ENCODE measurements at places on chromosomes 2 and 18.

DNA sequence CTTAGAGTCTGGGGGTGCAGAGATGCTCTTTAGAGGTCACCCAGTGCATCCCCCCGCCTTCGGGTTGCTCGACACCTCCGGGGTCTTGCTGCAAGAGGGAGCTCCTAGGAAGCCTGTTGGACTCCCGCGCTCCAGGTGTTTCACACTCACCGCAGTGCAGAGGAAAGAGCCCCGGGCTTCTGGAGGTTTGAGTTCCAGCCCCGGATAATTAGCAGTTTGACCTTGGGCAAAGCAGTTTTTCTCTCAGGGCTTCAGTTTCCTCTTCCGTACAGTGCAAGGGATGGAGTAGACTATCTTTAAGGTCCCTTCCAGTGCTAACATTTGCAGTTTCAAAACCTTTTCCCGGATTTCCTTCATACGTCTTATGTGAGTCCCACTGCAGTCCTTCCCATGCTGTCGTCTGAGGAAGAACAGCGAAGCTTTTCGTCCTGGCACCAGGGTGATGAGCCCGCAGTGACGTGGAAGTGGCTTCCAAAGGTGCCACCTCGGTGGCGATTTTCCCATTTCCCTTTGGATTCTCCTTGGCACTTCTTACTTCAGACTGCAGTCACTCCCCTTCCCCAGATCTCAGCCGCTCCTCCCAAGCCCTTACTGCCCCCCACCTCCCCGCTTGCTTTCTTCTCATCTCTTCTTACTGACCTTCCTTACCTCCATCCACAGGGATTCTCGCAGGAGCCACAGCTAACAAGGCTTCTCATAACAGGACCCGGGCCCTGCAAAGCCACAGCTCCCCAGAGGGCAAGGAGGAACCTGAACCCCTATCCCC, 585 bp downstream of the PNKD start:
- no peak for DNase-seq

DNA sequence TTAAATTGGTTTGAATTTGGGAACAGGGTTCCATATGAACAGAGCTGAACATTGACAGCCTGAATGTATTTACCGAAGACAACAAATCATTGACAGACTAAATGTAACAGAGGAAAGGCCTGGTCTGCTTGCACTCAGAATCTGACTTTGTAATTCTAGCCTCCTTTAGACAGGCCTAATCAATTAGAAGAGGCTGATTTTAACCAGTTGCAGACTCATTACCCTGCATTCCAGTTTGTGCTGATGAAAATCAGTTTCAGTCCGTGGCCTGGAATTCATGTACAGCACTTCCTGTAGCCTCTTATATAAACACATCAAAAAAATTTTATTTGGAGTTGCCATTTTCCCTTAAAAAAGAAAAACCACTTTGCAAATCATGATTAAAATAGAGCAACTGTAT, 93.1 kb upstream of the ZFP36L2 start:
- no peak for DNase-seq

DNA sequence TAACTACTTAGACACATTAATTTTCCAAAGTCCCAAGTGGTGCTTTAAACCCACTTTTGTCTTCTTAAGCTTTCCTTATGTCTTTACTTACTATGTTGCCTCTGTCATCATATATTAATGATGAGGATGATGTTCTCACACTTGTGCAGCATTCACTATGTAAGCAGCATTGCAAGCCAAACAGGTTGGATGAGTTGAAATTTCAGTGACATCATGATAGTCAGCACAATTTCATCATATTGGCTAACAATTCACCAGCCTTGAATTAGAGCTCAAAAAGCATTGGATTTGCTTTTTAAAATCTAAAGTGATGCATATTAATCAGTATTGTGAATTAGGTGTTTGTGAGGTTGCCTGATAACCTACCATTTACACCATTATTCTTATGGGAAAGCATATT, 7.7 kb downstream of the APLF start:
- DNase-seq = no peak

- DNase-seq = no peak
Measured at GRCh38 chr2:39124746-39125057, 3.9 kb upstream of the SOS1 start.

GRCh38 chr2:97067279-97068004, 27.2 kb downstream of the FAHD2B start:
- no peak for DNase-seq

GRCh38 chr18:58351776-58352175, 277.1 kb downstream of the ALPK2 start:
- no peak for DNase-seq

DNA sequence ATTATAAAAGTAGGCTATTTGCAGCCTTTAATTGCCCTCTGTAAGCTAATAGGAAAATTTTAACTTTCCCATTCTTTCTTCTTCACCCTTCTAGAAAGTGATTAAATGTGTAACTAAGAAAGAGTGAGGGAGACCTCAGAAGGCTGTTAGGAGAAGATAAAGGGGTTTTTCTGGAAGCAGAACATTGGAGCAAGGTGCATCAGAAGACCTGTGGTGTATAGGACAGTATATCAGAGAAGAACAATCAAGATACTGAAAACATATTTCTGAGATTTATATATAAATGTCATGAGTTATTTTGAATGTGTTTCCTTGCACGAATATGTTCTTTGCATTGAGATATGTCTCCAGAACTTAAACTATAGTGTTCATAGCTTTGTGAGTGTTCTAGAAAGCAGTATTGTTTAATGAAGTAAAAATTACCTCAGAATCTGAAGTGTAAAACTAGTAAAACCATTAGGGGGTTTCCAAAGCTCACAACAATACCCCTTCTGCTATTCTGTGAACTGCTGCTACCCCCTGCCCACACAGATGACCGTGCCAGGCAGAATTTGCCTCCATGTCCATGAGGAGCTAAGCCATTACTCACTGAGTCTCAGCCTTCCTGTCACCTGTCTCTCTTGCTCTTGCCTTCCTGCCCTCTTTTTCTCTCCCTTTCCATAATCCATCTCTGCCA, 537.9 kb downstream of the EPHA4 start:
- no peak for DNase-seq

Measured in SW480 (cell line).